ENCODE measurements at places on chromosomes 4 and X.

- no peak overlapping the region for H3K4me3 ChIP-seq
- no peaks in the 10 kb centered on the region for H3K27me3 ChIP-seq
- no peak overlapping the region for H3K27ac ChIP-seq
- H3K36me3 ChIP-seq = no peaks in the 10 kb centered on the region
- H3K4me1 ChIP-seq = no peaks in the 10 kb centered on the region
These were observed 243.9 kb upstream of the FAT4 start for GRCh38 chr4:125070861-125071260.

GRCh38 chrX:123603491-123603890 lies 129.4 kb downstream of the THOC2 start:
- H3K27me3 ChIP-seq = no peaks in the 10 kb centered on the region
- no peak overlapping the region for H3K4me3 ChIP-seq
- no peaks in the 10 kb centered on the region for H3K4me1 ChIP-seq
- peaks cover 35% of the 10 kb centered on the region for H3K36me3 ChIP-seq

DNA sequence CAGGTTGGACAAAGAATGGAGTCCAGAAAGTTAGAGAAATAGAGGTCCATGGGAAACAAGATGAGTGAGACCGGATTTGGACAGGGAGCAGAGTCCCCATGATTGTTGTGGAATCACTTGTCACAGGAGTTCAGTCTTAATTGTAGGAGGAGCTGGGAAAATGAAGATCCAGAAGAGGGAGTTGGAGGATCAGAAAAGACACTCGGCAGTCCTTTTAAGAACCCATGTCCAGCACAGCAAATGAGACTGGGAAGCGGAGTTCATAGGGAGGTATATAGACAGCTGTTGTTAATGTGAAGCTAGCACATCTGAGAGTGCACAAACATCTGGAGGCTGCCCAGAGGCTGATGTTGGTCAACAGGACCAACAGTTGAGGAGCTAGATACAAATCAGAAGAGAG lies 111.4 kb upstream of the RXFP1 start:
- DNase-seq = no peak
- no peaks in the 10 kb centered on the region for H3K4me1 ChIP-seq
- no peak overlapping the region for H3K4me3 ChIP-seq
- H3K27me3 ChIP-seq = no peaks in the 10 kb centered on the region

DNA sequence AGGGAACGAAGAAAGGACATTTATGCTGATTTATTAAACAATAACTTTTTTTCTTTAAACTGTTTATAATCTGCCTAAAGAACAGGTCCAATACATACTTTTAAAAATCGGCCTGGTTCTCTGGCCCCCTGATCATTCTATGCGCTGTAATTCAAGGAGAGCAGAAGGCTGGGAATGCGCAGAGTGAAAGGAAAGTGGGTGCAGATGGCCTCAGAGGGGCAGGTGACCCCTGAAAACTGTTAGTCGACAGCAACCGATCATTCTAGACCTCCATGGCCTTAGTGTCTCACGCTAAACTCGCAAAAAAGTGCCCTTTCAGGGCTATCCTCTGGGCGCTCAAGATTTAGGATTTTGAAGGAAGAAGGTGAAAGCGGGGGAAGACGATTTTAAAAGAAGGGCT lies 2.2 kb downstream of the PDE5A start:
- no peaks in the 10 kb centered on the region for H3K36me3 ChIP-seq
- peak overlapping the region; percentile 66 for H3K4me3 ChIP-seq
- no peak overlapping the region for H3K27ac ChIP-seq
- DNase-seq = no peak
- H3K4me1 ChIP-seq = peaks cover 17% of the 10 kb centered on the region
- H3K27me3 ChIP-seq = peaks cover 36% of the 10 kb centered on the region

DNA sequence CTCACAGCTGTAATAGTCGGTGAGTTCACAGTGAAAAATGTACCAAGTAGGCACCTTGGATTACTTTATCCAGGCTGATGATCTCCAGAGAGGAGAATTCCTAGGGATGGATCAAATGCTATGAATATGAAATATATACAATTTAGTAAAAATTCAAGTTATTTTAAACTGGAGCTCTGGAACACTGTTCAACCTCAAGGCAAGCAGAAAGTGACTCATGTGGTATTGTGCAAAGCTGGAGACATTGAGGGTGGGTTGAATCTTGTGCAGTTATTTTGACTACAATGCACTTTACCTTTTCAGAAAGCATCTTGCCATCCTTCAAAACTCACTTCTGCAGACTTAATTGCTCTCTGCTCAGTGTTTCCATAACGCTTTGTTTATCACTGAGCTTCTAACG lies 43.4 kb downstream of the OSTC start:
- no peaks in the 10 kb centered on the region for H3K36me3 ChIP-seq
- H3K4me3 ChIP-seq = no peak overlapping the region
- no peak for DNase-seq
- H3K27me3 ChIP-seq = peaks cover 3% of the 10 kb centered on the region
- H3K4me1 ChIP-seq = no peaks in the 10 kb centered on the region

- peaks cover 18% of the 10 kb centered on the region for H3K4me1 ChIP-seq
- H3K27me3 ChIP-seq = peaks cover 7% of the 10 kb centered on the region
- no peak overlapping the region for H3K4me3 ChIP-seq
- H3K27ac ChIP-seq = no peak overlapping the region
These were observed 121.5 kb upstream of the CPEB2 start for GRCh38 chr4:14880805-14881204.

DNA sequence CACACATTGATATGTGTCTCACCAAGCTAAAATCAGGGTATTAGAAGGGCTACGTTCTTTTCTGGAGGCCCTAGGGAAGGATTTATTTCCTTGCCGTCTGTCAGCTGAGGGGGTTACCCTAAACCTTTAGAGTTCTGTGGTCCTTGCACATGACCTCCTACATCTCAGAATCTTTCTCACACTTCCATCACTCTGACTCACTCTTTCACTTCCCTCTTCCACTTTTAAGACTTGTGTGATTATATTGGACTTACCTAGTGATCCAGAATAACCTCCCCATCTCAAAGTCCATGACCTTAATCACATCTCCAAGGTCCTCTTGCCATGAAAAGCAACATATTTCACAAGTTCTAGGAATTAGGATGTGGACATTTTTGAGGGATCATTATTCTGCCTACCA lies 53.6 kb upstream of the FUNDC1 start:
- no peak overlapping the region for H3K4me3 ChIP-seq
- H3K27me3 ChIP-seq = no peaks in the 10 kb centered on the region
- H3K4me1 ChIP-seq = no peaks in the 10 kb centered on the region
- H3K27ac ChIP-seq = no peak overlapping the region
- H3K36me3 ChIP-seq = no peaks in the 10 kb centered on the region
- DNase-seq = no peak

DNA sequence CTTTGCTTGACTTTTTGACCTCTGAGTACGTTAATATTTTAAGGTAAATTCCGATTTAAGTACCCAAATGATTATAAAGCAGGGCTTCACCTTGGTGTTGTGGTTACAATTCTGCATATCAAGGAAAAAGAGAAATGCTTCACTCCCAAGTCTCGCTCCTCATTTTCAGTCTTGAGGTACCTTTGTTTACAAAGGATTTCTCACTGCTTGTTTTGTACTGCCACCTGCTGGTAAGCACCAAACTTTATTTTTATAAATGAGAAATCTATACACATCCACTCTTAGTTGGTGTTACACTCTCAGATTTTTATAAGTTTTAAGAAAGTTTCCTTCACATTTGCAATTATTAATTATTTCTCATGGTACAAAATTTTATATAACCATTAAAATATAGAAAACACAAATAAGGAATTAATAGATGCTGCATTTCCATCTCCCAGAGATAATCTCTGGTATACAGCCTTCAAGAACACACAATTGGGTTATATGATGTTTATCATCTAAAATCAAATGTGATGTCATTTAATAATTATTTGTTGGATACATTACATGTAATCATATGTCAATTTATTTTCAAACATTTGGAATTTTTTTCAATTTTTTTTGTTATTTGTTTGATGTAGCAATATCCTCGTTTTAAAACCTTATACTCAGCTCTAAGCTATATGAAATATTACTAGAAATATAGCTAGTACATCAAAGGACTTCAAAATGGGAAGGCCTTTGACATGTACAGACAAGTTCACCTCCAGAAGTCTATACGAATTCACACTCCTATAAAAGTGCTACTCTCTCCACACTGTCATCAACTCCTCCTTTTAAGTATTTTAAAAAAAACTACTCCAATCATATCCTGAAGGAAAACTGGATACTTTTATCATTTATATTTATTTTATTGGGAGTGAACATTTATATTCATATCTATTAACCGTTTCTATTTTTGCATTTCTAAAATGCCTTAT lies 179.9 kb downstream of the KCNIP4 start:
- H3K36me3 ChIP-seq = no peaks in the 10 kb centered on the region
- no peak overlapping the region for H3K4me3 ChIP-seq
- no peaks in the 10 kb centered on the region for H3K27me3 ChIP-seq
- no peak for DNase-seq
- H3K4me1 ChIP-seq = no peaks in the 10 kb centered on the region

DNA sequence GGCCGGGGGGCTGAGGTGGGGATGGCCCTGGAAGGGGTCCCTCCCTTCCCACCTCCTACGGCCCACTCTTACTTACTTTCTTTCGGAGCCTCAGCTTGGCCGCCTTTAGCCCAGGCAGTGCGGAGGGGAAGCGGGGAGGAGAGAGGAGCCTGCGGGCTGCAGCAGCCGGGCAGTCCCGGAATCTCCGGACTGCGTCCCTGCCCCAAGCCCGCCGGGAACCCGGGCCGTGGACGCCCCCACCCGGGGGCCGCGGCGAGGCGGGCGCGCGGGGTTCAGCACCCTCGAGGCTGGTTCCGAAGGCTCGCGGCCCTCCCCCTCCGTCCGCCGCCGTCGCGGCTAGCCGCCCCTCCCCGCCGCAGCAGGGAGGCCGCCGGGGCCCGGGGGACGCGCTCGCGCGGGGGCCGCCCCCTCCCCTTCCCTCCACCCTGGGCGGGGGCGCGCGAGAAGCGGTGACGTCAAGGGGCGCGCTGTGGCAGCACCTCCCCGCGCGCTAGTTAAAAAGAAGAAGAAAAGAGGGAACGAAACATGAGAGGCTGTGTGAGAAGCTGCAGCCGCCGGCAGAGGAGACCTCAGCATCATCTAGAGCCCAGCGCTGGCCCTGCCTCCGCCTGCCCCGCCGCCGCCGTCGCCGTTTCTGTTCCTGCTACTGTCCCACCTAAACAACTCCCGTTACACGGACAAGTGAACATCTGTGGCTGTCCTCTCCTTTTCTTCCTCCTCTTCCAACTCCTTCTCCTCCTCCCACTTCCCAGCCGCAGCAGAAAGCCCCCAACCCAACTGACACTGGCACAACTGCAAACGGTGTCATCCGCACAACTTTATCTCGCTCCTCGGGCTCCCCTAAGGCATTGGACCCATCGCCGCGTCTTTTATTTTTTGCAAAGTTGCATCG lies at the start of gene HHIP:
HHIP (plus strand) TSS at position 526 of the 892 bp plus-strand sequence. CDS start 520 bp downstream, outside the sequence.
- peaks cover 56% of the 10 kb centered on the region for H3K27me3 ChIP-seq
- H3K4me3 ChIP-seq = peak within 1 kb of the TSS; percentile 64
- H3K36me3 ChIP-seq = peaks cover 2% of the 10 kb centered on the region
- peaks cover 20% of the 10 kb centered on the region for H3K4me1 ChIP-seq

DNA sequence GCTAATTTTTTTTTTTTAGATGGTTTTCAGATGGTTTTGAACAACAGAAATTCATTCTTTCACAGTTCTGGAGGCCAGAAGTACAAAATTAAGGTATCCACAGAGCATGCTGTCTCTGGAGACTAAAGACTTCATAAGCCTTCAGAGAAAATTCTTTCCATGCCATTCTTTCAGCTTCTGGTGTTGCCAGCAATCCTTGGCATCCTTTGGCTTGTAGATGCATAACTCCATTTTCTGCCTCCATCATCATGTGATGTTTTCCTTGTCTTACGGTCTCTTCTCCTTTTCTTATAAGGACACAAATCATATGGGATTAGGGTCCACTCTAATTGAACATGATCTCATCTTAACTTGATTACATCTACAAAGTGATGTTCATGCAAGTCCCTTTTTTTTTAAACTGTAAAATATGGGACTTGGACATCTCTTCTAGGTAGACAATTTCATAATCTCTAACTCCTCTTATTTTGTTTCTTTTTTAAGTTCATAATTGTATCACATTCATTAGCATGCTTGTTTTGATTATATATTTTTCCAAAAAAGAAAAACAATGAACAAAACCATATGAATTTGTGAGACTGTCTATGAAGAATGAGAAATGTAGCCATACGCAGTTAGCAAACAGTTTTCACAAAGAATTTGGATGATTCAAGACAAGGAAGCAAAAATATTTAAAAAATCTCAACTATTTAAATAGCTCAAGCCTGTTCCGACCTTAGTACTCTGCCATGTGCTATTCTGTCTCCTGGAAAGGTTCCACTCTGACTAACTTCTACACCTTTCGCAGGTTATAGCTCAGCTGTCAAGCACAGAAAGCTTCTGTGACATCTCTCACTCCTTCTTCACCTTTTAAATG lies 53.1 kb upstream of the GIMD1 start:
- H3K27me3 ChIP-seq = peaks cover 3% of the 10 kb centered on the region
- DNase-seq = no peak
- no peaks in the 10 kb centered on the region for H3K36me3 ChIP-seq
- H3K4me1 ChIP-seq = no peaks in the 10 kb centered on the region
- H3K27ac ChIP-seq = no peak overlapping the region

DNA sequence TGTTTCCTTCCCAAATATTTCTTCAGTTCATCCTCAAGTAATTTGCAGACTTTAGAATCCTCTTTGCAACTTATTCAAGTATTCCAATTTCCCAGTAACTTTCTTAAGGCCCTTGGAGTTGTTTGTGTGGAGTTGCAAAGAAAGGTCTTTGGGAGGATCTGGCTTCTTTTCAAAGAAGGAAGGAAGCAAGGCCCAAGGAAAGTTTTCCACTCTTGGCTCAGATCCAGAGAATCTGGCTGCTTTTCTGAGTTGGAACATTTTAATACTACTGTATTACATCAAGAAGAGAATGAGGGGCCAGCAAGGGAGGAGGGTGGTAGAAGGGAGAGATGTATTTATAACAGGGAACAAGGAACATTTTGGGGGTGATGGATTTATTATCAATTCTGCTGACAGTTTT lies 10.5 kb downstream of the CDX4 start:
- no peaks in the 10 kb centered on the region for H3K36me3 ChIP-seq
- no peak for DNase-seq
- H3K4me1 ChIP-seq = no peaks in the 10 kb centered on the region
- H3K27ac ChIP-seq = no peak overlapping the region

DNA sequence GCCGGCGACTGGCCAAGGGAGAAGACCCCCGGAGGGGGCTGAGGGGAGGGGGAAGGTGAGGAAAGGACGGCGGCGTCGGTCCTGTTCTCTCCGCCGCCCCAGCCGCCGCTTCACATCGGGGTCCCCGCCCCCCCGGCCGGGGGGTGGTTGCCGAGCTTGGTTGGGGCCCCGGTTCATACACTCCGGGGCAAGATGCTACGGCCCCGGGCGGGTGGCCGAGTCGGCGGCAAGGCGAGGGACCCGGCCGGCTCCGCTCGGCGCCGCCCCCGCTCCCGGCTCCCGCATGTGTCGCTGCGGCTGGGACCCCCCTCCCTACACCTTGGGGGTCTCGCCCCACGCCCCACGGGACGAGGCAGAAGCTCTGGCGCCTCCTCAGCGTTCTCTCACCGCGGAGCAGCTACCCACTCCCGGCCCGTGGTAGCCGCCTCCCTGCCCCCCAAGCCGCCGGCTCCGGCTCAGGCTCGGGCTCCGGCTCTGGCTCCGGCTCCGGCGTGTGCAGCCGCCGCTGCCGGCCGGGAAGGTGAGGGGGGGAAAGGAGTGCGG lies 461 bp downstream of the FBXW7 start:
- DNase-seq = peak; percentile 58
- H3K27me3 ChIP-seq = no peaks in the 10 kb centered on the region
- H3K36me3 ChIP-seq = peaks cover 28% of the 10 kb centered on the region
- peaks cover 58% of the 10 kb centered on the region for H3K4me1 ChIP-seq
- H3K4me3 ChIP-seq = peak overlapping the region; percentile 85
